ENCODE measurements at places on chromosomes 12 and 14.

DNA sequence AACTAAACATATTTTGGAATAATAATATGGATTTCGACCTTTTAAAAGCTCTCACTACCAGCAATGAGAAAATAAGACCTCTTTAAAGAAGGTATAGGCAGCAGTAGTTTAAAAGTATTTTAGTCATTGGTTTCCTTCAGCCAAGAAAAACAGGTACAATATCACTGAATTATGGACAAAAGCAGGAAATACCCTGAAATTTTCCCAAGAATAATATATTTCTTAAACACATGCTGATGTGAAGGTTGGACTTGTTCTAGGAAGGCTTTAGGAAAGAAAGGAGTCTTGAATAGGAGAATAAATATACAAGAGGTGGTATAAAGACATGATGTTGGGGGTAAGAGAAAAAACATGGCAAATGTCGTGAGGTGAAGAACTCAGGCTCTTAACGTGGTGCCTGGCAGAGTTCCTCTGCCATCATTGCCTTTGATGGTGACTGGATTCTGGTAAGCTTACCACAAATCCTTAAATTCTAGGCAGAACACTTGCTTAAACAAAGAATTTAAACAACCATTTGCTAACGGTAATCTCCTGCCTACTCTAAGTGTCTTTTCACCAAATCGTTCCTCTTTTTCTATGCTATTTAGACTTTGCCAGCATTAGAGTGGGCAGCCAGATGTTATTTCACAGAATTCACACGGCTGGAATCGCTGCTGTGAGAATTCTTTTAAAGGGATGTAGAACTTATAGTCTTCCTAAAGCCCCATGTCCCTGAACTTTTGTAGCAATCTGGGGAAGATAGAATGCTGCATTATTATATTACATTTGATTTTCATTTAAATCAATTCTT lies 11.9 kb upstream of the NUDT4 start:
- DNase-seq: no peak

DNA sequence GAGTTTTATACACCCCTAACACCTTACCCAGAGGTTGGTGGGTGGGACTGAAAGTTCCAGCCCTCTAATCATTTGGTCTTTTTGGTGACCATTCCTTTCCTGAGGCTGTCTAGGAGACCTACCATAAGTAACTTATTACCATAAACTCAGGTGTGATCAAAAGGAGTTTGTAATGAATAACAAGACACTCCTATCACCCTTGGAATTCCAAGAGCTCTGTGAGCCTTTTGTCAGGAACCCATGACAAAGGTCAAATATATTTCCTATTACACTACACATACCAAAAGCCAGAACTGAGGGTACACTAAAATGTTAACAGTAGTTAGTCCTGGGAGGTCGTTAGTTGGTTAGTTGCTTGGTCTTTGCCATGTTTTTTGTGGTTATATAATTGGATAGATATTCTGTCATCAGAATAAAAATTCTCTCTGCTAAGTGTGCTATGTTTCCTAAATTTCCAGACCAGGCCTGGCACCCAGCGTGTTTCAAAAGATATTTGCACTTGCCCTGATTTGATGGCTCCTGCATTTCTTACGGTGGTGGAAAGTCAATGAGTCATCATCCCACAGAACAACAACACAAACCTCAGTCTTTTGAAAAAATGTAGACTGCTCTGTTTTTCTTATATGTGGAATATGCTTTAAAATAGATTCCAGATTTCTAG lies 27.0 kb upstream of the AKAP5 start:
- DNase-seq: no peak

GRCh38 chr12:53739214-53740129 lies 12.2 kb upstream of the CALCOCO1 start:
- no peak for DNase-seq

GRCh38 chr12:98699586-98699985 lies 54.5 kb downstream of the APAF1 start:
- DNase-seq: no peak

DNA sequence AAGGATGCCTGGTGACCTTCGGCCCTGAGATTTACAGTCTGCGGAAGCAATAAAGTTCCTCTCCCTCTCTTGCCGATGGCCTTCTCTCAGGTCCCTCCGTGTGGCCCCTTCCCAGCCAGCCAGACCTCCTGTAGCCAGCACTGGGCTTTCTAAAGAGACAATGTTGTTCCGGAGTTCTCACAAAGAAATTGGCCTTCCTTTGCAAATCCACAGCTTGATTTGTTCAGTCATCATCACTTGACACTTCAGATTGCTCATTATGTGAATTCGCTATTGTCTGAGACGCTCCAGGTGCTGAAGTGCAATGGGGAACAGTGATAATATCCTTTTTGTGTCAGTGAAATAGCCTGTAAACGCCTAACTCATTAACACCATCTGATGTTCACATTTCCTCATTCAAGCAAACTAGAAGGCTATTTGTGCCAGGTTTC lies 43.7 kb upstream of the GPHB5 start:
- DNase-seq: no peak

DNA sequence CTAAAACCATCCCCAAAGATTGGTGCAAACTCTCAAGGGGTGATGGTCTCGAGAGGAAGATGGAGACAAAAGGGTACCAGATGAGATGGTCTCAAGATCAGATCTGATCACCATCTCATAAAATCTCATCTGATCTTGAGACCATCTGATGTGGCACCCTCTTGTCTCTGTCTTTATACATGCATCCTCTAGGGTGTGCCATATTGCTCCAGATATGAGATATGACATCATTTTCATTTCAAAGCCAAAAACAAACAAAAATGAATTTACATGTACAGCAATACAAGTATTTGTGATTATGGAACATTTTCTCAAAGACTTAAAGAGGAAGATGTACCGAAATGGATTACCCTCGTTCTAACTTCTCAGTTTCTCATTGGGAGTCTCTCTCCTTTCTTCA lies 787.2 kb downstream of the GALC start:
- no peak for DNase-seq

GRCh38 chr14:39875028-39875427 lies 442.8 kb upstream of the FBXO33 start:
- DNase-seq: no peak

- no peak for DNase-seq
These were observed 54.5 kb upstream of the ALG10 start for GRCh38 chr12:33967760-33968159.

DNA sequence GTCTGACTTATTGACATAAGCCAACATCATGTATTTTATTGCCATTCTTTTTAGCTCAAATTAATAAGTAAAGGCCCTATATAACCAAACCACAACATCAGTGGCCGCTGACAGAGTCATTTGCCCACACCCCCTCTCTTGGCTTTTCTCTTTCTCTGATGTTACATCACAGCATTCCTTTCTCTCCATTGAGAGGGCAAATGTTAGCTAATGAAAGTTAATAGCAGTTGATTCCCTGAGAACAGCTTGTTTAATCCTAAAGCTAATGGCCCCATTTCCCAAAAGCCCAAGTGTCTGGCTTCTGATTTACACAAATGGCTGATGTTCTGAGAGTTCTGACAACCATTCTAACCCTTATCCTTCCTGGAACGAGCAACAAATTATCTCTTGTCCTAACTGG lies 308.8 kb downstream of the SNAPC1 start:
- DNase-seq: no peak

- no peak for DNase-seq
These were observed 58.7 kb upstream of the NCOR2 start for GRCh38 chr12:124625867-124626675.

- DNase-seq: no peak
These were observed 64.8 kb downstream of the HECTD4 start for GRCh38 chr12:112317481-112317880.

DNA sequence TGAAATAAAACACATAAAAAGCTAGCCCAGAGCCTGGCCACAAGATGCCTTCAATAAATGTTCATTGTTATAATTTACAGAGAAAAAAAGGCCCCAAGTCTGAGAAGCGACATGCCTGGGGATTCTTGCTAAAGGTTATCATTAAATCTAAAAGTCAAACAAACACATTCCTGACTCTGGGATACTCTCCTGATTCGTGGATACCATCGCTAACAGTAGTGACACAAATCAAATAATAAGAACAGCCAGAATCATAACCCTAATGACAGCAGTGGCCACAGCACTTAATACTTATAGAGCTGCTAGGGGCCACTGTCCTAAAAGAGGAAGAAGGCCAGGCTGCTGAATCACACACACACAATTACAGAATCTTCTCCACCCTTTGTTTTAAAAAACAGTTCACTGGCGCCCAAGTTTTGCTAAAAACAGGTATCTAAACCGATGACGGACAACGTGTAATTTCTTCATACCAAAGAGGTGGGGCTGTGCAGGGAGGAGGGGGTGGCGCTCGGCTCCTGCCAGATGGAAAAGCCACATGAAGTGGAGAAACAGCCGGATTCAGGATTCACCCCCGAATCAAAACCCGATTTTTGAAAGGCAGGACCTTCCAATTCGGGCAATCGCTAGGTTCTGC lies 1.2 kb downstream of the CLIP1 start:
- no peak for DNase-seq

DNA sequence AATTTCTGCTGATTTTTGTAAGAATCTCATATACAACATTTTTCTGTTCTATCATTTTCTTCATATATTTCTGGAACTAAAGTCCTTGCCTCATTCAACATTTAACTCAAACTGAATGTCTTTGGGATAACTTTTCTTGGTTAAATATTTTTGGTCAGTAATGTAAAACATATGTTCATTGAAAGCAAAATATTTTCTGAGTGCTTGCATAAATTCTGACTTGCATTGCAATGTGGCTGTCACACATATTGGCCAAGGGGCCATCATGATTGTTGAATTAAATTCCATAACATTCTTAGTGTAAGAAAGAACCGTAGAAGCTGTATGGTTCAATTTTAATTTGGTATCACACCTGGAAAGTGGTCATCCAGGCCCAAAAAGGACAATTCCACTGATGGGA lies 369.4 kb downstream of the GALC start:
- no peak for DNase-seq

- DNase-seq: peak; percentile 93
These were observed 612 bp upstream of the FOXN3 start for GRCh38 chr14:89417465-89418225.

DNA sequence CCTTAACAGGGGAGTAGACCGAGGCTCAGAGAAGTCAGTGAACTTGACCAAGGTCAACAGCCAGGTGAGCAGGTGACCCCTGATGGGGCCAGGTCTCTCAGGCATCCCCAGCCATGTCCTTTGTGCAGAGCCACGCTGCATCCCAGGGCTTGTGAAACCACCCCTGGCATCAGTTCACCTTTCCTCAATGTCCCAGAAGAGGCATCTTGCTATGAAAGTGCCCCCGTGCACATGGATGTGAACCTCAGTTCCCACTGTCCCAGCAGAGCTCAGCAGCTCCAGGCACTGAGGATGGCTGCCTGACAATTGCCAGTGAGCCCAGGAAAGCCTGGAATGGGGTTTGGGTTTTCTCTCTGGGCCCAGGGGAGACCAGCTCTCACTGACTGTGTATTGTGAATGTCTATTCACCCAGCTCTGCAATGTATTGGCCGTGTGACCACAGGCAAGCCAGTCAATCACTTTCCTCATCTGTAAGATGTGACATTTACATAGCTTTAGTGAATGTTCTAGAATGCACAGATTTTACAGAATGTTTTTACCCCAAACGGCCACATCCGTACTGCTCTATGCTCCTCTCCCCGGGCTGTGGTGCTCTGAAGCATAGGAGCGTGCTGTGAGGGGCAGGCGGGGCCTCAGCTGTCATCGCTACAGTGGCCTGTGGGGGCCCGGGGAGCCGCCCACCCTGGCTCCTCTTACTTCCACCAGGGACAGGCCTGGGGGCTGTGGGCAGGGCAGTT lies 4.9 kb downstream of the CACNA2D4 start:
- no peak for DNase-seq

- no peak for DNase-seq
These were observed 15.8 kb upstream of the ORAI1 start for GRCh38 chr12:121610239-121611149.

DNA sequence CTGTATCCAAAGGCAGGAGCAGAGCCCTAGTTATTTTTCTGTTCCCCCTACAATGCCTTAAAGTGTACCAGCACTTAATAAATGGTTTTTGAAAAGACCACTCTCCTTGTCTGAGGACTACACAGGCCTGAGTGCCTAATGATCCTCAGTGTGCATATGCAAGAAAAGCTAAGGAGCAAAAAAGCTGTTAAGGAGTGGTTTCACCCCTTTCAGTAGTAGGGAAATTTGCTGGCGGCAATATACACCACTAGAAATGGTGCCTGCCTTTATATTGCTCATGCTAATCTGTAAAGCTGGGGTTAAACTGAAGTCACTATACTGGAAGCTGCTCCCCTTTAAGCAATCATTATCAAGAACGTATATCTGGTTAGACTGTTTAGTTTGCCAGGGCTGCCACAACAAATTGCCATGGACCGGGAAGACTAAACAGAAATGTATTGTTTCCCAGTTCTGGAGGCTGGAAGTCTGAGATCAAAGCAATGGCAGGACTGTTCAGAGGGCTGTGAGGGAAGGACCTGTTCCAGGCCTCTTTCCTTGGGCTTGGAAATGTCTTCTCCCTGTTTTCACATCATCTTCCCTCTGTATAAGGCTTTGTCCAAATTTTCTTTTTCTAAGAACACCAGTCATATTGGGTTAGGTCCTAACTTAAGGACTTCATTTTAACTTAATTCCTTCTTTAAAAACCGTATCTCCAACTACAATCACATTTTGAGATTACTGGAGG lies 30.2 kb downstream of the PRDM4 start:
- DNase-seq: no peak

- DNase-seq: no peak
These were observed 186.5 kb upstream of the ATP2B1 start for GRCh38 chr12:89895101-89895500.

DNA sequence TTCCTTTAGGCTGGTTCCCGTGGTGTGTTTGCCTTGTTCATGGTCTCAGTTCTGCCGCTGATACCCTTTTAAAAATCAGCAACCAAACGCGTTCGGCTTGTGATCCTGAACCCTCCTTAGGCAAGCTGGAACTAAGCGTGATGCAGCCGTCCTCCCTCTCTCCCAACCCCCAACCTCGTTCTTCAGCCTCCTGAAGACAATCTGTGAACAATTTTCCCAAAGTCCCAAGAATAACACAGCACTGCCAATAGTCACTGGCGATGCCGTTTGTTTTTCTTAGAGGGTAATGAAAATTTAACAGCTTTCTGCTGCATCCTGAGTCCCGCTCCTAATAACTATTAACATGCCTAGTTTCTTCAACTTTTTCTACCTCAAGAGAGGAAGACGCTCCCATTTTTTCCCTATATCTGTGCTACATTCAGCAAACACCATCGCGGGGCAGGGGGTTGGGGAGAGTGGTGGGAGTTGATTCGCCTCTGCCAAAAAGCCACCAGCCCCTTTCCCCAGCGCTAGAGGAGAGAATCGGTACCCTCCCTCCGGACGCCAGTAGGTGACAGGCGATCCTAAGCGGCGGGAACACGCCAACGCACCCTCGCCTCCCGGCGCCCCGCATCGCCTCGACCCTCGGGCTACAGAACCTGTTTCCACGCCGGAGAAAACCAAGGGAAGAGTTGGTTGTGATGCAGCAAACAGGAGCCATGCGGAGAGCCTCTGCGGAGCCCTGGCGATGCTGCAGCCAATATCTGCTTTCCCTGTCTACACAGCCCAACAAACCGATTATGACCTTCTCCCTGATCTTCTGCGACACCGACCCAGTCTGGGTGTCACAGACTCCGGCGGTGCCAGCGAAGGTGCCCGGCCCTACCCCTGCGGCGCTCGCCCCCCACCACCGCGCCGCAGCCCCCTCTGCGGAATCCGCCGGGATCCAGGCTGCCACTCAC lies 752 bp downstream of the PRICKLE1 start:
- peak; percentile 19 for DNase-seq

Data from NCI-H1694 treated with DMSO at 0.1 percent for 48 hours (cell line).